CD8-positive, alpha-beta memory T cell (primary cell): ENCODE measurements at places on chromosomes 12 and 14. TPM values are rescaled to one million over a fixed set of nuclear protein-coding genes. Genes with fewer than 3 reads are reported as not detected.

The SLC35F4 gene
- polyA plus RNA-seq = not detected

- DNase-seq = no peak
These were observed 191.3 kb upstream of the MYL2 start for GRCh38 chr12:111111681-111112080.

DNA sequence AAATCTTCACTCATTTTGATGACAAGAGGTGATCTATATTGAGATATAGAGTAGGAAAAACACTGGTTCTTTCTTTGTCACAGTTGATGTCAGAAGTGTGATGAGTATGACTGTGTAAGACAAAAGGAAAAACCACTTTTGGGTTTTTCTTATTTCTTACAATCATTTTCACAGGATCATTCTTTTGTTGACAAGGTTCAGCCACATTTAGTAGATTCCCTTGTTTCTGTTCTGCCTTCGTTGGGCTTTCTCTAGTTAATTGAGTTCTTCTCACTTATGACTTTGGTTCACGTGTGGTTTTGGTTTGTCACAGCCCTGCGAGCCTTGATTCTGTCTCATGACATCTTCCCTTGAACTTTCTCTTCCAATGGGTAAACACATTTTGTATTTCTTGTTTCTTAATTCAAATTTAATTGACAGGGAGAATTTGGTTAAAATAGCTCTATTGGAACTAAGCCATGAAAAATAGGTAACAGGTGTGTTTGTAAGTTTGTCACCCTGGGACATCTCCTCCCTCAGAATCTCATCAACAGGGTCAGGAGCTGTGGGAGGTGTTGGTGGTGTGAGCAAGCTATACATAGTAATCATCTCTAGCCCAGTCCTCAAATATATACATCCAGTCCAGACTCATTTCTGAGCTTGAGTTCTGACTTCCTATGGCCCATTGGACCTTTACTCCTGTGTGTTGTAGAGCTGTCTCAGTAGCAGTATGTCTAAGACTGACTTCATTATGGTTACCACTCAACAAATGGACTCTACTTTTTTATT, 255.3 kb downstream of the BMP4 start:
- no peak for DNase-seq

DNA sequence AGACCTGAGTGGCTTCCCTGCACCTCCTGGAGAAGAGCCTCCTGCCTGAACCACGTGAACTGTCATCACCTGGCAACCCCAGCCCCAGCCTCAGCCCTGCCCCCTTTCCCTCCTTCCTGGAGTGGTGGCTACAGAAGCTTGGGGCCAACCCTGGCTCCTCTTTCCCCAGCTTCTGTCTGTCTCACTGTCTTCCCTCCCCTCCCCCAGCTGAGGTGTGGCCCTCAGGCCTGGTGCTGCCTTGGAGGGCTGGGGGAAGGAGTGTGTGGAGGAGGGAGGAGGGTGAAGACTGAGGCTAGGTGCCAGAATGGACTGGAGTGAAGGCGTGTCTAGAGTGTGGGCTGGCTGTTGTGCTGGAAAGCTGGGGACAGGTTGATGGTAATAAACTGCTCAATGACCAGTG, 9.7 kb downstream of the NFATC4 start:
- DNase-seq = no peak

The NPFF gene
- not detected for polyA plus RNA-seq
